ENCODE measurements at places on chromosomes 1 and 21.

GRCh38 chr1:197799271-197799670 lies 24.0 kb upstream of the DENND1B start:
- DNase-seq, result no peak

DNA sequence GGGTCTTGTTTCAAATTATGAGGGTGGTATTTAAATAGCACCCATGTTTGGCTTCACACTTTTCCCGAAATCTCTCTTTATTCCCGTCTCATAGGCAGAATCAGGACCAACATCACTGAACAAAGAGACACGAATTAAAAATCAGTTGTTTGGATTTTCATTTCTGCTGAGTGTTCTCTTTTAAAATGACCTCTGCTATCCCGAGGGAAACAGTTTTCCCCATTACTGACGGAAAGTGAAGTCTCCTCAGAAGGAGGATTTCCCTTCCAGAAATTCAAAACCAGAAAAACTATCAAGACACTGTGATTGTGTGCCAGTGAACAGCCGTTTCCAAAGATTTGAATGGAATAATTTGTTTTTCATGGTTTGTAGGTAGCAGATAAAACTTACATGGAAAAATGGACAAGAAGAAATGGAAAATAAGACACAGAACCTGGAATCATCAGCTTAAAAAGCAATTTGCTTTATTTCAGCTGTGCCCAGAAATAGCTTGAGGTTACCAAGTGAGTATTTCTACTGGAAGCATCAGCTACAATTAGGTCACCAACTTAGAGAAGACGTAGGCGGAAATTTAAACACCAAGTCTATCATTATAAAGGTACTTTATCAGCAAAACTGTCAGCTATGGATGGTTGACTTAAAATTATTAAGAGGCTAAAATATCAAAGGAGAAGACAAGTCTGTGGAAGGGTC lies 68.5 kb downstream of the RUNX1 start:
- no peak for DNase-seq

DNA sequence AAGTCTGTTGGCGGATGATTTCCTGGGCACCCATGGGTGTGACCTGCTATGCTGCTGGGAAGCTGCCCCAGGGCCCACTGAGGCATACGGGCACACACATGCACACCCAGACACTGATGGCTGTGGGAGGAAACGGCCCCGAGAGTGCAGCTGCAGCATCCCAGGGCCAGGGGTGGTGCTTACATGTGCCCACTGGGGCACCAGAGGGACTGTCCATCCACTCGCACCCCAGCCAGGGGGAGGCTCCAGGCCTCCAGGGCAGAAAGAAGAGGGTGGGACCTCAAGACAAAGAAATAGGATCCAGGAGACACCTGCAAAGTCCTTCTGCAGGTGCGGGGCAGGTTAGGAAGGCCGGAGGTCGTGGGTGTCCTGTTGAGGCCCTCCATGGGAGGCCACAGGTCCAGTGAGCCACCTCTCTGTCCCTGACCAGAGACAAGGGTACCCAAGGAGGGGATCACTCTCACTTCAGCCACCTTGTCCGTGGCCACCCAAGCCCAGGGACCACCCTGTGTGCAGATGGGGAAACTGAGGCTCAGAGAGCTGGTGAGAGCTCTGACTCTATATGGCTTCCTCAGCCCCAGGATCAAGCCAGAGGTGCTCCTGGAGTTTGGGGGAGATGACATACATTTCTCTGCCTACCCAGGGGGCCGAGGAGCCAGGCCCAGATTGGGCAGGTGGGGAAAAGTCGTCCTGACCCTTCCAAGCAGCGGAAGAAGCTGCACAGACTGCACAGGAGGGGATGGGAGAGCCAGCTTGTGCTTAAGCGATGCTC lies 57.1 kb downstream of the WNT9A start:
- DNase-seq, result no peak

GRCh38 chr1:26072305-26072704 lies 4.9 kb upstream of the TRIM63 start:
- DNase-seq, result no peak

- DNase-seq, result no peak
These were observed 511.0 kb downstream of the OMA1 start for GRCh38 chr1:58035523-58035922.

DNA sequence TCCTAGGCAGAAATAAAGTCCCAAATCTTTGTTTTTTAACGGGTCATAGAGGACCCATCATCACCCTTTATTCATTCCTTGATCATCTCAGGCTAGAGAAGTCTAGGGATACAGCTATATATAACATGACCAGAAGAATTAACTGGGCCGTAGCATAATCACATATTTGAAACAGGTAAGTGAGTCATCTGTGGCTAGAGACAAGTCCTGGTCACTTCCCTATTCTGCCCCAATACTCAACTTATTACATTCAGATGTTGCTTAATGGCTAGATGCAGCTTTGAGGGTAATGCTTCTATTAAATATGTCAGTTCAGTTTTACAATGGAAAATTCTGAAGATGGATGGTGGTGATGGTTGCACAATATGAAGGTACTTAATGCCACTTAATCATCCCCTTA lies 47.0 kb downstream of the EXO1 start:
- DNase-seq, result no peak

- DNase-seq, result no peak
These were observed 330.4 kb upstream of the ESRRG start for GRCh38 chr1:217053676-217054075.

DNA sequence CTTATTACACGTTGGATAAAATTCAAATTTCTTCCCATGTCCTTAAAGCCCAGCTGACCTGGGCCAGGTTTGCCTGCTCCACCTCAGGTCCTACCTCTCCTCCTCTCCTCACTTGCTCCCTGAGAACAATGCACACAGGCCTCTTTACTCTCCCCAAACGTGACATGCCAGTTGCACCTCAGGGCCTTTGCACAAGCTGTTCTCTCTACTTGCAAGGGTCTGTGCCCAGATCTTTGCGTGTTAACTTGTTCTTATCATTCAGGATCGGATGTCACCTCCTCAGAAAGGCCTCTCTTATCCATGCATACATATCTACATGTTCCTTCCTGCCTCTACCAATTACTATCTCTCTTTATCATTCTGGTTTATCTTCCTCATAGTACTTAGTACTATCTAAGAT lies 14.7 kb upstream of the LEFTY1 start:
- DNase-seq, result no peak

GRCh38 chr1:67575861-67576260 lies 109.1 kb upstream of the GADD45A start:
- DNase-seq, result no peak

- no peak for DNase-seq
These were observed 40.0 kb downstream of the URB2 start for GRCh38 chr1:229665912-229666558.

DNA sequence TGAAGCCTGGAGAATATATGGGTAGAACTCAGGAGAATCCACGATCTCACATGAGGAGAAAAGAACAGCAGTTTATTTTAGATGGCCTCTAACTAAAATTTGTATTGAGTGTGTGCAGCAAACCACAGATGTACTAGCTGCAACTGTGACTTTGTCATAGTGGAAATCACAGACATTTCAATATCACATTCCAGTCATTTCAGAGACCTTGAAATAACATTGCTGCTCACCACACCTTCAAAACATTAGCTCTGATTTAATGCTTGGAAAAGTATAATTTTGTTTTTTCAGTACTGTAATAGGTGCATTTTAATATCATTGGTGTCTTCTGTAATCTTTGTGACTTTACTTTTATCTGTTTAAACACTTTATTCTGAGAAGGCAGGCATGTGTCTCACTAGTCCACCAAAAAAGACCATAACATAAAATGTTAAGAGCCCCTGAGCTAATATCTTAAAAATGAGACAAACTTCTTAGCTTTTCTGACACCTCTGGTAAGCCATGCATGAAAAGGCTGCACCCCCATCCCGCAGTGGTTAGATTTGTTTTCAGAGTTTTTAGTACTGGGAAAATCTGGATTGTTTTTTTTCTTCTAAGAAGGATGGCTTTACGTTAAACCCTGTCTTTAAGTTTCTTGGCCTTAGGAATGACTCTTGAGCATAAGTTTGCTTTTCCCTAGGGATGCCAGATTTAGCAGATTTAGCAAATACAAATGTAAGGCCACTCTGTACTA lies 30.1 kb downstream of the KCNJ15 start:
- no peak for DNase-seq

DNA sequence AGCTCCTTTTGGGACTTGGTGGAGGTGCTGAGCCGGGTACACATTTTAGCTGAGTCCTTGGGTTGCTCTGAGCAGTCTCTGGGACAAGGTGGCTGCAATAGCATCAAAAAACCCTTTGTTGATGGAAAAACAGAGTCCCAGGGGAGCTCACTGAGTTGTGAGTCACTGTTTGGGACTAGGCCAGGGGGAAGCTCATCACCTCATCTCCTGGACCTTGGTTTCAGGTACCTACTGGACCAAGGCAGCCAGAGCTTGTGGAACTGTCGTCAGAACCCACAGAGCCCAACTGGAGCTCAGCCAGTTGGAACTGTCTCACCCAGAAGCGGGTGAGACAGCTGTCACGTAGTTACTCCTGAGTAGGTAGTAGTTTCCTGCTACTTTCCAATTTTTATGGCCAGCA lies 146.7 kb downstream of the HLX start:
- no peak for DNase-seq

GRCh38 chr1:34740161-34740868 lies 14.5 kb upstream of the GJB5 start:
- no peak for DNase-seq

DNA sequence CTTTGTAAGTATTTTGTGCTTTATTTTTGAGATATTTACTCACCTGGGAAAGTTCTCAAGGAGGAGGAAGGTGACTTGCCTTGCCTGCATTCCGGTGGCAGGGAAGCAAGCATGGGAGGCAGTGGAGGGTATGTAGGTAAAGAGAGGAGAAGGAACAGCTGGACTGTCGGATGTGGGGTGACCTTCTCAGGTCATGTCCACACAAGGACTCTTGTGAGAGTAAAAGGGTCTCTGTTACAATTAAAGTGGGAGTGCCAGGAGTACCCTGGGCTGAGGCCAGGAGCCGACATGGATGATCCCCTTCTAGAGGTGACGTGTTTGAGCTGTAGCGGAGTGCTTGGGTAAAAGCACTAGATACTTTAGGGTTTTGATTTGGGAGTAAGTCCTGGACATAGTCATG lies 25.0 kb downstream of the UBE4B start:
- no peak for DNase-seq

GRCh38 chr1:158354255-158354654 lies 561 bp downstream of the CD1E start:
- DNase-seq, result no peak

DNA sequence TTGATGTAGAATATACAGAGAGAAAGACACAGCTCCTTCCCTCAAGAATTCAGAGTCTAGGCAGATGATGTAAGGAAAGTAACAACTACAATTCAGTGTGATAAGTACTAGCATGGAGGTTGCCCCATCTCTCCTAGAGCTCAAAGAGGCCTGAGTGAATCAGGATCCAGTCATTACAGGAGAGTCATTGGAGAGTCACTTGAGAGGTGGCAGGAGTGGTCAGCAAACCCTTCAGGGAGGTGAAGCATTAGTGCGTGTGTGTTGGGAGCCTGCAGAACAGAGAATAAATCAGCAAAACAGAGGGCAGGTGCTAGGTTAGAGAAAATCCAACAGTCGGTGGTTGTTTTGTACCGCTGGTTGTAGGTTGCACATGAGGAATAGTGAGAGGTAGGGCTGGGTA lies 46.1 kb downstream of the GRIK1 start:
- DNase-seq, result no peak

DNA sequence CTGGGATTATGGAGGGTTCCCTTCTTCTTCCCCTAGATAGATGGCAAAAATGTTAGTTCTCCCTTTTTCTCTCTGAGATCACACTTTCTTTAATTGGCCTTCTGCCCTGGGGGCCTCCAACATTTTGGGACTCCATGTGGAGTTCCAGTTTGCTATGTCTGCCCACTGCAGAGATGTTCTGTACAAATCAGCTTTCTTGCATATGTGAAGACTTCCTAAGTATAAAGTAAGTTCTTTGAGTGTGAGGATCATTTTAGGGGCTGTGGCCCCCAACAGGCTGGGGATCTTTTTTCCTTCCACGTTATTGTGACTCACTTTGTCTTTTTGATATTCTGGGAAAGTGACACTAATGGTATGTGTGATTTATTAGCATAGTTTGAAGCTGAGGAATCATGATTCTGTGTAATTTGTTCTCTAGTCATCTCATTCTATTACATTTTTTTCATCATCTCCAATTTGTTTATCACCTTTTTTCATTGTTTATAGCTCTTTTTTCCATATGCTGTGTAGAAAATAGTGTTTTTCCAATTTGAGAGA lies 48.2 kb downstream of the HHAT start:
- no peak for DNase-seq

Measured in stimulated activated CD4-positive, alpha-beta T cell treated with anti-CD3 and anti-CD28 coated beads, Interleukin-1b, Interleukin-23, amount 100 ng/mL, for 4 hours (primary cell).